Activated T-helper 1 cell treated with anti-CD3 and anti-CD28 coated beads, Interleukin-12 subunit alpha, Interleukin-12 subunit beta, Interleukin-2, Interleukin-4 antibody, amounts not matched to agents 30 ng/mL and 10 ng/mL and 1 ng/mL, durations not matched to agents 14 hours and 24 hours and 36 hours (primary cell): ENCODE measurements at places on chromosomes 6 and 20. TPM values are rescaled to one million over a fixed set of nuclear protein-coding genes. Genes with fewer than 3 reads are reported as not detected.

GRCh38 chr6:67252663-67253062, 1382.4 kb upstream of the ADGRB3 start:
- H3K27me3 ChIP-seq, result no peaks in the 10 kb centered on the region
- no peak for DNase-seq
- no peaks in the 10 kb centered on the region for H3K36me3 ChIP-seq
- no peaks in the 10 kb centered on the region for H3K4me1 ChIP-seq
- H3K27ac ChIP-seq, result no peak overlapping the region

DNA sequence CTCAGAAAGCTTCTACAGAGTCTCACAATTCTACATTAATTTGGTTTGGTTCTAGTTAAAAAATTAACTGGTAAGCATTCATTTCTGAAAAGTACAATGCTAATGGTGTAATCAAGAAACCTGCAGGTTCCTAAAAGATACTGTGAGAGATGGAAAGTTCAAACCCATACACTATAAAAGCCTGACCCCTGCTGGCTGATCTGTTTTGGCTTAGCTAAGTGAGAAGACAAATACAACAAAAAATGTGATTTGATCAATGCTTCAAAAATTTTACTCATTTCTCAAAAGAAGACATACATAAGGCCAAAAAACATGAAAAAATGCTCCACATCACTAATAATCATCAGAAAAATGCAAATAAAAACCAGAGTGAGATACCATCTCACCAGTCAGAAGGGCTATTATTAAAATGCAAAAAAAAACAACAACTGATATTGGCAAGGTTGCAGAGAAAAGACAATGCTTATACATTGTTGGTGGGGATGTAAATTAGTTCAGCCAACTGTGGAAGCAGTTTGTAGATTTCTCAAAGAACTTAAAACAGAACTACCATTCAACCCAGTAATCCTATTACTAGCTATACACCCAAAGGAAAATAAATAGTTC, 102.8 kb downstream of the MOXD1 start:
- H3K4me3 ChIP-seq, result no peak overlapping the region
- no peaks in the 10 kb centered on the region for H3K36me3 ChIP-seq
- no peak for DNase-seq
- no peaks in the 10 kb centered on the region for H3K4me1 ChIP-seq

DNA sequence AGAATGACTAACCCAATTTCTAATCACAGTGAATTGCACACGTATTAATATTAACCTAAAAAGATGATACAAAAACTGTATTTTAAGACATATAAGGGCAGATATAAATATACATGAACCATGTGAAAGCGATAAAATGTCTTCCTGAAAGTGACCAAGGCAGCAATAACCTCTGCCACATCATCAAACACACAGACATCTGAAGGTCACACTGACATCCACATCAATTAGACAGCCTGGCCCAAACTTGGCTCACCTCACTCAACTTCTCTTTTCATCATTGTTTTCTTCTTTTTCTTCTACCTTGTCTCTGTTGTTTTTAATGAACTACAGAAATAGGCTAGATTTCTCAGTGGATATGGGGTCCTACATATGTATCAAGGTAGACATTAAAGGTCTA, 128.5 kb downstream of the TRDN start:
- no peaks in the 10 kb centered on the region for H3K36me3 ChIP-seq
- no peak overlapping the region for H3K27ac ChIP-seq
- H3K4me1 ChIP-seq, result no peaks in the 10 kb centered on the region
- H3K4me3 ChIP-seq, result no peak overlapping the region
- DNase-seq, result no peak

- H3K4me3 ChIP-seq, result no peak overlapping the region
- H3K27ac ChIP-seq, result no peak overlapping the region
- no peak for DNase-seq
- no peaks in the 10 kb centered on the region for H3K4me1 ChIP-seq
- H3K27me3 ChIP-seq, result peaks cover 2% of the 10 kb centered on the region
- no peaks in the 10 kb centered on the region for H3K36me3 ChIP-seq
Measured at GRCh38 chr20:59561614-59562277, 42.6 kb upstream of the PHACTR3 start.

DNA sequence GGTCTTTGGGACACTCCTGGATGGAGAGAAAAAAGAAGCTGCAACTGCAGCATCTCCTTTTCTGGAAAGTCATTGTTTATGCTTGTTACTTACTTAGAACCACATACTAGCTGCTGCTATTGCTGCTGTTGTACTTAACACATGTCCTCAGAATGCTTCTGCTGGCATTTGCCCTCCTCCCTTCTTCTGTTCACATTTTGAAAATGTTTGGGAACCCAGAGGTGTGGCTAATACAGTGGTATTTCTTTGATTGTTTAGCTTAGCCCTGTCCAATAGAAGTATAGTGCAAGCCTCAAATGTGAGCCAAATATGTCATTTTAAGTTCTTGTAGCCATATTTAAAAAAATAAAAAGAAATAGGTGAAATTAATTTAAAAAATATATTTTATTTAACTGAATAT, 8.4 kb downstream of the DTD1 start:
- H3K4me1 ChIP-seq, result no peaks in the 10 kb centered on the region
- H3K4me3 ChIP-seq, result no peak overlapping the region
- peaks cover 14% of the 10 kb centered on the region for H3K36me3 ChIP-seq
- no peak overlapping the region for H3K27ac ChIP-seq
- no peaks in the 10 kb centered on the region for H3K27me3 ChIP-seq

- H3K4me1 ChIP-seq, result peaks cover 53% of the 10 kb centered on the region
- no peak overlapping the region for H3K4me3 ChIP-seq
- no peaks in the 10 kb centered on the region for H3K27me3 ChIP-seq
- H3K27ac ChIP-seq, result peak overlapping the region; percentile 77
- peaks cover 4% of the 10 kb centered on the region for H3K36me3 ChIP-seq
Measured at GRCh38 chr6:111486921-111487320, 3.9 kb upstream of the REV3L start.

Gene CNKSR3
- not detected in 2 replicates for total RNA-seq

Gene PLAGL1
- total RNA-seq, result 13.6 and 14.5 TPM in 2 replicates
